ENCODE measurements at places on chromosomes 11 and 22.

GRCh38 chr11:11882539-11882938 lies 40.8 kb downstream of the USP47 start:
- no peak for DNase-seq

- no peak for DNase-seq
These were observed 14.1 kb downstream of the EPS8L2 start for GRCh38 chr11:720017-720641.

GRCh38 chr11:134730101-134730500 lies 318.1 kb upstream of the B3GAT1 start:
- no peak for DNase-seq

DNA sequence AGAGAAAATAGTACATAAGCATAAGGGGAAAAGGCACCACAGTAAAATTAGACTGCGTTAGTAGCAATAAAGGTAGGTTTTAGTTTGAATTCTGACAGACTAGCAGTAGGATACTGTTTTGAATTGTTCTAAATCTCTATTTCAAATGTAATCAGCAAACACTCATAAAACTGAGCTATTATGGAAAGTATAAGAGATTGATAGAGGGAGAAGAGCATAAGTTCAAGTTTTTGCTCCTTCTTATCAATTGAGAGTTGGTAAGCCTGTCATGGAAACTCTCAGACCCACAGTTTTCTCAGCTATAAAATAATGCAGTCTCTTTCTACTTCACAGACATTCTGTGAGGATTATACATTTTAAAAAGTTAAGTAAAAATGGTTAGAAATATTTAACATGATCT lies 840.2 kb upstream of the CNTN5 start:
- DNase-seq: no peak

DNA sequence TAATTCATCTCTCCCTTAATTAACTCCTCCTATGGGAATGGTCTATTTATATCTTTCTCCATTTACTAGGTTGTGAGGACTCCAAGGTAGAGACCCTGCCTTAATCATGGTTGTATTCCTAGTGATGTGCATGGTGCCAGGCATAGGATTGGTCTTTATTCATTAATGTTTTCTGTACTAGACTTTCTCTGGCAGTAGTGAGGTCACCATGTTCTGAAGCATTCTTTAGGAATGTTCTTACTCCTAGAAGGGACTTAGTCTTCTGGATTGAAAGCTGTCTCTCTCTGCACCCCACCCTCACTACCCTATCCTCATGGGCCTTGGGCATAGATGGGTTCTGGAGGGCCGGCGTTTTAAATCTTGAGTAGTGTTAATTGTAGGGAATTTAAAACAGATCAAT lies 10.6 kb upstream of the INSC start:
- DNase-seq: no peak

GRCh38 chr22:36197065-36197440 lies 4.6 kb downstream of the APOL4 start:
- no peak for DNase-seq

GRCh38 chr22:50102946-50103345 lies 13.1 kb downstream of the MOV10L1 start:
- no peak for DNase-seq

DNA sequence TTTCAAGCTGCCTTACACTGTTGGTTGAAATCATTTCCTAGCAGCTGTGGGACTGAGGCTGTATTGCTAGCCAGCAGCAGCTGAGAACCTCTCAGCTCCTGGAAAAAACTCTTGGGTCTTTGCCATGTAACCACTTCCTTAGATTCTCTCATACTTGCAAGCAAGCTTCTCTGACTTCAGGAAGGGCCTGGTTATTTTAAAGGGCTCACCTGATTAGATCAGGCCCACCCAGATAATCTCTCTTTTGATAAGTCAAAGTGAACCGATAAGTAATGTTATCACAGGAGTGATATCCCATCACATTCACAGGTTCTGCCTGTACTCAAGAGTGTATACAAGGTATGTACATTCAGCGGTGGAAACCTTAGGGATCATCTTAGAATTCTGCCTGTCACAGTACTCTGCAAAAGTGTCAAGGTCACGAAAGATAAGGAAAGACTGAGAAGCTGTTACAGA lies 7.4 kb upstream of the CLPB start:
- no peak for DNase-seq

DNA sequence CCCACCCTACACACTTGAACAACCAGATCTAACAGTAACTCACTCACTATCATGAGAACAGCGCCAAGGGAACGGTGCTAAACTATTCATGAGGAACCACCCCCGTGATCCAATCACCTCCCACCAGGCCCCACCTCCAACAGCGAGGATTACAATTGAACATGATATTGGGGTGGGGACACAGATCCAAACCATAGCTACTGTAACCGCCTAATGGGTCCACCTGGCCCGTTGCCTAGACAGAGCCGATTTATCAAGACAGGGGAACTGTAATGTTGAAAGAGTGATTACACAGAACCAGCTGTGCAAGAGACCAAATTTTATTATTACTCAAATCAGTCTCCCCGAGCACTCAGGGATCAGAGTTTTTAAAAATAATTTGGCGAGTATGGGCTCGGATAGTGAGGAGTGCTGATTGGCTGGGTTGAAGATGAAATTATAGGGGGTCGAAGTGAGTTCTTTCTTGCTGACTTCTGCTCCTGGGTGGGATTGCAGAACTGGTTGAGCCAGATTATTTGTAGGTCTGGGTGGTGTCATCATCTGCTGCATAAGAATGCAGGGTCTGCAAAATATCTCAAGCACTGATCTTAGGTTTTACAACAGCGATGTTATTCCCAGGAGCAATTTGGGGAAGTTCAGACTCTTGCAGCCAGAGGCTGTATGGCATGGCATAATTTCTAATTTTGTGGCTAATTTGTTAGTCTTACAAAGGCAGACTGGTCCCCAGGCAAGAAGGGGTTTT lies 17.9 kb upstream of the ZC3H12C start:
- DNase-seq: no peak

- DNase-seq: no peak
These were observed 1056.3 kb upstream of the CNTN5 start for GRCh38 chr11:97964332-97965004.

DNA sequence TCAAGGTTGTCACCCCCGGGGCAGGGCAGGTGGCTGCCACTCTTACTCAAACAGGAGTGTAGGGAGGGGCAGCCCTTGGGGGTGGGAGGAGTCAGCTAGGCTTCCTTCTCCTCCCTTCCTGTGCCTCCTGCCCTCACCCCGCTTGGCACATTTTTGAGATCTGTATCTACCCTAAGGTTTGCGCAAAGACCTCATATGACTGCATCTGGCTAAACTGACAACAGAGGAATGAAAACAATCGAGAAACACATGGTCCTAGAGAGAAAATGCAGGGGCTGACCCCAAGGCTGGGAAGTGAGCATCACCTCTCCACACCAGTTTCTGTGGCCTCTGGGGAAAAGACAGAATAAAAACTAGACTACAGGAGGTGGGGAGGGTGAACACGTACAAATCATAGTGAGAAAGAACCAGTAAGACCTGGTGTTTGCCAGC lies 28.1 kb downstream of the IGSF9B start:
- peak; percentile 87 for DNase-seq

- no peak for DNase-seq
These were observed 752.7 kb downstream of the METTL15 start for GRCh38 chr11:28860893-28861292.

- DNase-seq: no peak
These were observed 4.6 kb upstream of the PAMR1 start for GRCh38 chr11:35529971-35530495.

Data from stimulated activated CD8-positive, alpha-beta memory T cell treated with anti-CD3 and anti-CD28 coated beads, Interleukin-4, amount 100 ng/mL, for 48 hours (primary cell).